Endothelial cell of umbilical vein (primary cell): ENCODE measurements at places on chromosomes 2 and 18. TPM values are rescaled to one million over a fixed set of nuclear protein-coding genes. Genes with fewer than 3 reads are reported as not detected.

DNA sequence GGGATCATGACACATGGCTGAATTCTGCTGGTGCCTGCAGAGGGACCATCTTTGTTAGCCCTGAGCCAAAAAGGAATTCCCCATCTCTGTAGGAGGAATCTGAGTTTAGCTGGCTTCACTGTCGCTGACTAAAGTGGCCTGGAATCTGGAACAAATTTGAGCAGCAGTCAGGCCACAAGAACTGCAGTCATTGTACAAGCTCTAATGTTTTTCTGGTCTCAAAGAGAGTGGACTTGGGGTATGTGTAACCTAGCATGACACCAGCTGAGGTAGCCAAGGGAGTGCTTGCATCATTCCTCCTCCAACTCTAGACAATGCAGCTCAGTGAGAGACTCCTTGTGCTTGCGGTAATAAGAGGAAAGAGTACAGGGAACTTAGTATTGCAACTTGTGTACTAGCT is 539.1 kb upstream of the LRRTM4 start:
- no peak for DNase-seq

DNA sequence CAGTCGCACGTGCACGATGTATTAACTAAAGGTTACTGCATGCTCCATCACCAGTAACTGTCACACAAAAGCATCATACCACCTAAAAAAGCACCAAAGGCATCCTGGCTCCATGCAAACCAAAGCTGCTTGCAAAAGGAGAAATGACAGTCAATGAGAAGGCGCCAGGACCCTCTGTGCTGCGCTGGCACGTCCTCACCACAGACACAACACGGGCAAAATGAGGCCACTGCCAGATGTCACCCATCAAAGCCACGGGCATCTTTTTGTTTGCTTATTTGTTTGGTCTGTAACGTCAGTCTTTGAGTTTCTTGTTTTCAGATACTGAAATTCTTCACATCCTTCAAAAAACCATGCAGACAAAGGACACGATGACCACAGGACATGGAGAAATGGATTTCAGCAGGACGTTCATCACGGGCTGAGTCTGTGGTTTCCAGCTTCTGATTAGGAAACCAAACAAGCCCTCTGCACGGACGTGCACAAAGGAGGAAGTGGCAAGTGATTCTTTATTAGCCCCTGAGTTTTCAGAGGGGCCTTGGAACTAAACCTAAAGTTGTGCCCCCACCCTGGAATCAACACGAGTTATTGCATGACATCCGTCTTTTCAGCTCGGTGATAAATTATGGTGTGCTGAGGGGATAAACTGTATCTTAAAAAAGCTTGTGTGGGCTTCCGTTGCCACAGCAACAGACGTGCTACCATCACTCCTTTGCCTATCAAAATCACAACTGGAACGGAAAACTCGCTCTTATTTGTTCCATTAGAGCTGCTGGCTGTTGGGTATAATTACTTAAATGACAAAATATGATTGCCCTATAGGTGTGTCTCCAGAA is 181.8 kb downstream of the EIPR1 start:
- DNase-seq = no peak

DNA sequence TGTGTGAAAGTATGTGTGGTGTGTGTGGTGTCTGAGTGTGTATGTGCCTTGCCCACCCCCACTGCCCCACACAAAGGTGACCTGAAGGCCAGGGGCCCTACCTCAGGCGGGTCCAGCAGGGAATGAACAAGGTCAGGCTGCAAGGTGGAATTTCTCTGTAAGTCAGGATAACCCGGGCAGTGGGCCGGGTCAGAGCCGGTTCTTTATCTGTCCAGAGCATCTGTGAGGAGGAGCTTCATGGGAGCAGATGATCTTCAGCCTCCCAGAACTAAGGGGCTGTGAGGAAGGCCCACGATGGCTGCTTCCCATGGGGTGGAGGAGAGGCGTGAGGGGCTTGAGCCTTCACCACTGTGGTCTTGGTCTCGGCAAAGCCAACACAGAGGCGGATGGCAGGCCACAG is 150.3 kb downstream of the TFCP2L1 start:
- DNase-seq = no peak

DNA sequence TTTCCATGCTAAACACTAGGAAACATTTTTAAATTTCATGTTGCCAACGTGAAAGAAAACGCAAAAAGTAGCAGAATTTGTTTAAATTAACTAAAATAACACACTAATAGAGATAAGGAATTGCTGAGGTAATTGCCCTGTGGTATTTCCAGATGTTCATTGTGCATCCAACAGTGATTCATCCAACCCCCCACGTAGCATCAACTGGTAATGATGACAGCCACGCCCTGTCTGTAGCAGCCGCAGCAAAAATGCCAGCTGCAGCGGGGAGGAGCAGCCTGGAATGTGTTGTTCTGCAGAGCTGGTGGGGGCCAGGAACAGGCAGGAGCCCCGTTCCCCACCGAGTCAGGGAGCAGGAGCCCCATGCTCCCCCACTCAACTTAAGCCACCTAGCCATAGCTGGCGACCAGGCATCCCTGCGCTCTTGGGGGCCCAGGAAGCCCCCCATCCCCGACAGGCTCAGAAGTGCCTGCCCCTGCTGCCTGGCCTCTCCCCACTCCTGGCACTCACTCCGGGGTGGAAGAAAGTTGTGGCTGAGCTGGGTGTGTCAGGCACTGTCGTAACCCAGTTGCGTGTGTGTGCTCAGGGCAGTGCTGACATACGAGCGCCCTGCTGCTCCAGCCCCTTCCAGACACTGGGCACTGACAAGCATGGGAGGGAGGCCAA is 695.1 kb upstream of the ACVR2A start:
- no peak for DNase-seq

- DNase-seq = no peak
Observed at GRCh38 chr2:26957534-26957933, 12.9 kb upstream of the MAPRE3 start.

- no peak for DNase-seq
Observed at GRCh38 chr2:238105506-238106338, 5.6 kb downstream of the ESPNL start.

DNA sequence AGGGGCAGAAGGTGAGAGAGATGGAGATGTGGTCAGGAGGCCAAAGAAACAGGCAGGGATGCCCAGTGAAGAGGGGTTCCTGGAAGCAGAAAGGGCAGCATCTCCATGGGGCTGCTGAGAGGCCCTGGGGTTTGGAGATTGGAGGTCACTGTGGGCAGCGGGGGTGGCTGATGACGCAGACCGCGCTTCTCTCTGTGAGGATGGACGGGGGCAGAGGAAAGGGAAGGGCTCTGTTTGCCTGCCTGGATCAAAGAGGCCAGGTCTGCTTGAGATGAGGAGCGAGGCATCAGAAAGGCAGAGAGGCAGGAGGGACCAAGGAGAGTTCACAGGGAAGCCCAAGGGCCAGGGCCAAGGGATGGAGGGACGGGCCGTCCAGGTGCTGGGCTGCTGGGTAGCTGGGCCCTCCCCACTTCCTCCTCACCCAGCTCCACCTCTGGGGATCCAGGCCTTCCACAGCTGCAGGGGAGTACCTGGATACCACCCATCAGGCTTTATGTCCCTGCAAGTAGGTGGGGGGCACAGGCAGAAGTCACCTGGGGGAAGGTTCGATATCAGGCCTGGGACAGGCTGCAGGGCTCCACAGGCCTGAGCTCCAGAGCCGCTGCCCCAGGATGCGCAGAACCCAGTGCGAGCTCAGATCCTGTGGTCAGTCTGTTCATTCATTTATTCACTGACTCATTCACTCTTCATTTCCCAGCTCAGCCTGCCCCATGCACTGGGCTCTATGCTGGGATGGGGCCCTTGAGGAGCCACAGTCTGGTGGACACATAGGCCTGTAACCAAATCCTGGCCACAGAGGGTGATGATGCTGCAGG is 30.6 kb downstream of the ADRA2B start:
- DNase-seq = no peak

DNA sequence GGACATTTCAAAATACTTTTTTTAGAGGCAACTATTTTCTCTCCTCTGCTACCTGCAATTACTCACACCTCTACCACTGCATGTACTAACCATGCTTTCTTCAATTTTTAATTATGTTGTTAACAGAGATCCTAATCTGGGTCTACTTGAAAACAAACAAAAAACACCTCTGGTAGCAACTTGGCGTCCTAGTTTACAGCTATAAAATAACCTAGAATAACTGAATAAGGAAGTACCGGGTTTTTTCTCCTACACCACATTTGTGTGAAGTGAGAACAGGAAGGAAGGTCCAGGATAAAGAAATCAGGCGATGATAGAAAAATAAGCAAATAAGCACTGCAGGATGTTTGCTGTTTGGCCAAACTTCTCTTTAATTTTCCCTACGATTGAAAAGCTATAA is 633.5 kb downstream of the LRP1B start:
- no peak for DNase-seq

GRCh38 chr2:23988371-23988770 is 21.5 kb upstream of the MFSD2B start:
- peak; percentile 35 for DNase-seq

- DNase-seq = peak; percentile 68
Observed at GRCh38 chr2:46268196-46268595, 29.0 kb upstream of the EPAS1 start.

GRCh38 chr2:9207641-9208311 is 1.2 kb downstream of the ASAP2 start:
- peak; percentile 57 for DNase-seq

DNA sequence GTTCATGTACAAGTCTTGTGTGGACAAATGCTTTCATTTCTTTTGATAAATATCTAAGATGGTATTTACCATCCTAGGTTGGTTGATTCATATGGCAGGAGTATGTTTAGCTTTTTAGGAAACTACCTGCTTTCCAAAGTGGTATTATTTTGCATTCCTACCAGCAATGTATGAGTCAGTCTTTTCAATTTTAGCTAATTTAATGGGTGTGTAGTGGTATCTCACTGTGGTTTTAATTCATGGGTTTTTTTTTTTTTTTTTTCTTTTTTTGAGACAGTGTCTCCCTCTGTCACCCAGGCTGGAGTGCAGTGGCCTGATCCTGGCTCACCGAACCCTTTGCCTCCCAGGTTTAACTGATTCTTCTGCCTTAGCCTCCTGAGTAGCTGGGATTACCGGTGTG is 4.2 kb downstream of the ZNF512 start:
- no peak for DNase-seq

GRCh38 chr2:4144731-4145130 is 441.4 kb downstream of the DCDC2C start:
- DNase-seq = no peak

DNA sequence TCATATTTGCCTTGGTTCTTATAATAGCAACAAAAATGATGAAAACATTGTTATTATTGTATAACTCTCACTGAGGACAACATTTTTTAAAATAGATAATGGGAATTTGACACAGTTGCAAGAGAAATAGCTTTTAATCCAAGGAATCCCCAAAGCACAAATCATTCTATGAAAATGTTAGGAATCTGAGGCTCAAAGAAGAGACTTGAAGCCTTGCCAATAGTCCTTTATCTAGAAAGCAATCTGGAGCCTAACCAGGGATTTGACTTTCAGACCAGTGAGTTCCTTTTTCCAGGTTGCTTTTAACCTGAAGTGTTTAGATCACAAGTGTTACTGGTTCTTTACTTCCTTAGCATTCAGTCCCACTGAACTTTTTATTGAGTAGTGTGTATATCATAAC is 574.5 kb upstream of the ZEB2 start:
- no peak for DNase-seq

DNA sequence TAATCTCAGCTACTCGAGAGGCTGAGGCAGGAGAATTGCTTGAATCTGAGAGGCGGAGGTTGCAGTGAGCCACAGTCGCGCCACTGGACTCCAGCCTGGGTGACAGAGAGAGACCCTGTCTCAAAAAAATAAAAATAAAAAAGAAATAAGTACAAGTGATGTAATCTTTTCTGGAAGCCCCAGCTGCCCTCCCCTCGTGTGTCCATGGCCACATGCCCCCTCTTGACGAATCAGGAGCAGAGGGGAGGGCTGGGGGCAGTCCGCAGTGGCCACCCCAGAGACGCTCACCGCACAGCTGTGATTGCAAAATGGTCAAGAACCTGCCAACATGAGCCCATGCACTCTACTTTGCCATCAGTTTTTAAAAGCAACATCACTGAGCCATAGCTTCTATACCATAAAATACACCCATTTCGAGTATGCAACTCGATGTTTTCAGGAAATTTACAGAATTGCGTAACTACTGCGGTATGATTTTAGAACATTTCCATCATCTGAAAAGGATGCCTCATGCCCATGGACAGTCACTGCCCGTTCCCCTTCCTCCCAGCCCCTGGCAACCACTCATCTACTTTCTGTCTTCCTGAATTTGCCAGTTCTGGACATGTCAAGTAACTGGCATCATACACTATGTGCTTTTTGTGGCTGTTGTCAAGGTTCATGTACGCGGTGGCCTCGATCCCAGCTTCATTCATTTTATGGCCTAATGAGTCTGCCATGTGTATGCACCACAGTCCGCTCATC is 88.1 kb downstream of the NDUFA10 start:
- no peak for DNase-seq

DNA sequence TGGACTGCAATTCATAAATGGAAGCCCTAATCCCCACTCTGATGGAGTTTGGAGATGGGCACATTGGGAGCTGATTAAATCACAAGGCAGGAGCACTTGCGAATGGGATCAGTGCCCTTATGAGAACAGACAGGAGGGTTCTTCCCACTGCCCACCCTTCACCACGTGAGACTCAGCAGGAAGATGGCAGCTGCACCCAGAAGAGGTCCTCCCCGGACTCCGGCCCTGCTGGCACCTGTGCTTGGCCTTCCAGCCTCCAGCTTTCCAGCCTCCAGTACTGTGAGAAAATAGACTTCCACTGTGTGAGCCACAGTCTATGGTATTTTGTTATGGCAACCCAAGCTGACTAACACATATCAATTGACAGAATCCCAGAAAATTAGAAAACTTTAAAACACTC is 267.6 kb upstream of the SALL3 start:
- DNase-seq = no peak

DNA sequence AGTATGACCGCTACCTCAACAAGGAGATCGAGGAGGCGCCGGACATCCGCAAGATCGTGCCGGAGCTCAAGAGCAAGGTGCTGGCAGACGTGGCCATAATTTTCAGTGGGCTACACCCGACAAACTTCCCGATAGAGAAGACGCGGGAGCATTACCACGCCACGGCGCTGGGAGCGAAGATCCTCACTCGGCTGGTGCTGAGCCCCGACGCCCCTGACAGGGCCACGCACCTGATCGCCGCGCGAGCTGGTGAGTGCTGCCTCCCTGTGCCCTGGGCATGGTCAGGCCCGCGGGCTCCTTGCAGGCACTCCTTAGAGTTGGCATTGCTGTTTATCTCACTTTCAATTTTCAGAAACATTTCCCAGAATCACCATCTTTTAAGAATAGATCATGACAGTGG is 35.7 kb downstream of the CTDP1 start:
- no peak for DNase-seq

Gene ST8SIA5
- 0.32 and 0.62 TPM in 2 replicates for total RNA-seq

Gene DUSP19
- total RNA-seq = 1.7 and 1.9 TPM in 2 replicates

Gene CYBRD1
- total RNA-seq = 22.8 and 24.8 TPM in 2 replicates

Gene KCNJ3
- total RNA-seq = not detected in 2 replicates

Gene ITGB6
- not detected in 2 replicates for total RNA-seq

Gene RANBP2
- 75.6 and 79.4 TPM in 2 replicates for total RNA-seq
